MCF 10A (cell line): ENCODE measurements at places on chromosomes 6 and 20. TPM values are rescaled to one million over a fixed set of nuclear protein-coding genes. Genes with fewer than 3 reads are reported as not detected.

GRCh38 chr6:130520221-130520620, 154.4 kb downstream of the TMEM200A start:
- no peaks in the 10 kb centered on the region for H3K27me3 ChIP-seq
- no peak for DNase-seq
- no peak overlapping the region for H3K4me3 ChIP-seq
- no peaks in the 10 kb centered on the region for H3K36me3 ChIP-seq
- H3K27ac ChIP-seq: no peak overlapping the region

GRCh38 chr6:79911992-79912391, 35.4 kb downstream of the ELOVL4 start:
- no peak for DNase-seq
- H3K27ac ChIP-seq: no peak overlapping the region
- no peaks in the 10 kb centered on the region for H3K4me1 ChIP-seq

DNA sequence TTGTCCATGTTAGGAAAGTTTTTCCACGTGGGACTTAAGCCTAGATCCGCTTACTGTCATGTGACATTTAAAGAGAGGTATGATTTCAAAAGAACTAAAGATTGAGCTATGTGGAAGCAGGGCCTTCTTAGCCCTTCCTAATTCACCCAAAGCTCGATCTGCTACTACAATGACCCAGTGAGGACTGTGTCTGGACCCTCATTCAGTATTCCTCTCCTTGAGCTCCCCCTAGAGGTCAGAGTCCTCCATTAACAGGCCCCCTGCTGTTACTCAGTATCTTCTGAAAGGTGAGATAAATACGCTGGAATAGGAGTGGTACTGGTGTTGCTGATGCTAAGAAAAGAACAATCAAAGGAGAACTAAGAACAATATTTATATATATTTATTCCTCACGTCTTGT, 414.0 kb downstream of the GJA1 start:
- H3K36me3 ChIP-seq: no peaks in the 10 kb centered on the region
- H3K27me3 ChIP-seq: no peaks in the 10 kb centered on the region
- peak; percentile 80 for DNase-seq
- H3K4me3 ChIP-seq: no peak overlapping the region
- no peaks in the 10 kb centered on the region for H3K4me1 ChIP-seq

GRCh38 chr6:101662111-101662897, 268.8 kb downstream of the GRIK2 start:
- H3K4me3 ChIP-seq: no peak overlapping the region
- no peak for DNase-seq
- peaks cover 18% of the 10 kb centered on the region for H3K4me1 ChIP-seq
- H3K27me3 ChIP-seq: no peaks in the 10 kb centered on the region

RPL7L1 gene
- 121 and 123 TPM in 2 replicates for total RNA-seq

DNA sequence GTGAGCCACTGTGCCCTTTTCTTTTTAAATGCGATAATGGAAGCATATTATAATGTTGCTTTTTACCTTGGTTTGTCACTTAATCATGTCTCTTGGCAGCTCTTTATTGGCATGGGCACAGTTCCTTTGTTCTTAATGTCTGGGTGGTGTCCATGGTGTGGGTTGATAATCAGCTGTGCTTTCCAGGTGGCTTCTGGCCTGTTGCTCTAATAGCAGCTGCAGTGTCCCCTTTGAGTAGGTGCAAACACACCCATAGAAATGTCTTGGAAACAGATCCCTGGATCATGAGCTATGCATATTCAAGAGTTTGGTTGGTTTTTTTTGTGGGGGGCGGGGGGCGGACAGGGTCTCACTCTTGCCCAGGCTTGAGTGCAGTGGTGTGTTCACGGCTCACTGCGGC, 29.9 kb downstream of the EFCAB8 start:
- no peaks in the 10 kb centered on the region for H3K4me1 ChIP-seq
- DNase-seq: no peak
- H3K27me3 ChIP-seq: no peaks in the 10 kb centered on the region
- H3K36me3 ChIP-seq: no peaks in the 10 kb centered on the region
- no peak overlapping the region for H3K4me3 ChIP-seq

DNA sequence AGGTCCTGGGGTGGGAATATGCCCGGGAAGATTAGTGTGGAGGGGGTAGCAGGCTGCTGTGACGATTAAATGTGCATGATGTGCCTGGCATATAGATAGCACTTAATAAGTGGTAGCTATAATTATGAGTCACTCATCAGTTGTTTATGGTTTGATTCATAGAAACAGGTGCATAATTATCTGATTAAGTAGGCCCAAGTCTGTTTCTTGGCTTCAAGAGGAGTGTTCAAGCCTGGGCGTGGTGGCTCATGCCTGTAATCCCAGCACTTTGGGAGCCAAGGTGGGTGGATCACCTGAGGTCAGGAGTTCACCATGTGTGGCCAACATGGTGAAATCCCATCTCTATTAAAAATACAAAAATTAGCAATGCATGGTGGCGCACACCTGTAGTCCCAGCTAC, 74.9 kb downstream of the QRSL1 start:
- H3K27ac ChIP-seq: no peak overlapping the region
- no peak overlapping the region for H3K4me3 ChIP-seq
- no peaks in the 10 kb centered on the region for H3K27me3 ChIP-seq
- DNase-seq: no peak
- H3K4me1 ChIP-seq: no peaks in the 10 kb centered on the region
- no peaks in the 10 kb centered on the region for H3K36me3 ChIP-seq

DNA sequence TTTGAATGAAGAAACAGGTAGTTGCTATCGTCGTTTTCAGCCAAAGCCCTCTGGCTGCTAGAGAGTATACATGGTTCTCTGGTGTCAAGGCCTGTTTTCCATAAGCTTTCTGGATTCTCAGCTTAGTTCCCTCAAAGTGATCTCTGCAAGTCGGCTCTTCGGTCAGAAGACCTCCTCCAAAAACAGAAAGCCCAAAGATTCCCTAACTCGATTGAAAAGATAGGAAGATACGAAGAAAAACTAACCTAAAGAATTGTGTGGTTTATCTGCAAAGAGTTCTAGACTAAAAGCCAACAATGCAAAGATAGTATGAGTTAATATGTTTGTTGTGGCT, 545 bp upstream of the ASCC3 start:
- H3K36me3 ChIP-seq: peaks cover 6% of the 10 kb centered on the region
- H3K4me3 ChIP-seq: peak overlapping the region; percentile 100
- H3K27me3 ChIP-seq: no peaks in the 10 kb centered on the region

DNA sequence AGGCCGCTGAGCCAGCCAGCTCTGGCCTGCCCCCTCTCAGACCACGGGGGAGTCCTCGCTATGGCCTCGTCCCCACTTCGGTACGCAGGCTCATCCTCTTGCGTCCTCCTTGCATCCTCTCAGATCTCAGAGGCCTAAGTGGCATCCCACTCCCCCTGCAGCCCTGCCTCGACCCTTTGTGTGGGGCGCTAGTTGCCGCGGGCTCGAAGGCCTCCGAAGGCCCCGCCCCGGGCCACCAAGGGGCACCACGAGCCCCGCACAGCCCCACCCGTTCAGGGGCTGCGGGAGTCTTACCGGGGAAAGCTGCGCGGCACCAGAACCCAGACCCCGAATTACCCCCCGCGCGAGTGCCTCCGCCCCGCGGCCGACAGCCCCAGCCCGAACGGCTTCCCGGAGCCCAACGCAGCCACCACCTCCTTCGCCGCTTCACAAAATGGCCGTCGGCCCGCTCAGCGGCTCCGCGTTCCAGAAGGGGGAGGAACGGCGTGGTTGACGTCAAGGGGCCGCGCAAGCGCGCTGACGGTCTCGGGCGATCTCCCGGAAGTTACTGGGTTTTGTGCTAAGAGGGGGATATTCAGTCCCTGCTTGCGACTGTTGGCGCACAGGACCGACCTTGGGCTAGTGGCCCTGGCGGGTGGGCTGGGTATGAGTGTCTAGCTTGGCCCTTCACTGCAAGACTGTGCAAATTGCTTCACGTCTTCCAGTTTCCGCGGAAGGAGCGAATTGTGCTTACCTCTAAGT, at the start of the genes CPNE1 and RBM12:
Gene CPNE1, minus strand, starts transcription at position 435 of the 741 bp plus-strand sequence. CDS start 31,977 bp downstream, outside the sequence.
Gene RBM12, minus strand, starts transcription at position 435 of the 741 bp plus-strand sequence. CDS start 9,578 bp downstream, outside the sequence.
- DNase-seq: peak; percentile 90
- H3K27ac ChIP-seq: peak within 1 kb of the TSS; percentile 98
- peak within 1 kb of the TSS; percentile 94 for H3K4me3 ChIP-seq
- no peaks in the 10 kb centered on the region for H3K27me3 ChIP-seq
- peaks cover 20% of the 10 kb centered on the region for H3K36me3 ChIP-seq

GRCh38 chr6:75147512-75147911, 58.3 kb downstream of the COL12A1 start:
- H3K27ac ChIP-seq: no peak overlapping the region
- no peak for DNase-seq
- peaks cover 5% of the 10 kb centered on the region for H3K4me1 ChIP-seq

GRCh38 chr6:132479131-132479530, 33.8 kb downstream of the STX7 start:
- H3K36me3 ChIP-seq: peaks cover 11% of the 10 kb centered on the region
- H3K4me3 ChIP-seq: no peak overlapping the region
- H3K4me1 ChIP-seq: peaks cover 7% of the 10 kb centered on the region
- no peak overlapping the region for H3K27ac ChIP-seq
